ENCODE measurements at places on chromosomes 2 and 18.

DNA sequence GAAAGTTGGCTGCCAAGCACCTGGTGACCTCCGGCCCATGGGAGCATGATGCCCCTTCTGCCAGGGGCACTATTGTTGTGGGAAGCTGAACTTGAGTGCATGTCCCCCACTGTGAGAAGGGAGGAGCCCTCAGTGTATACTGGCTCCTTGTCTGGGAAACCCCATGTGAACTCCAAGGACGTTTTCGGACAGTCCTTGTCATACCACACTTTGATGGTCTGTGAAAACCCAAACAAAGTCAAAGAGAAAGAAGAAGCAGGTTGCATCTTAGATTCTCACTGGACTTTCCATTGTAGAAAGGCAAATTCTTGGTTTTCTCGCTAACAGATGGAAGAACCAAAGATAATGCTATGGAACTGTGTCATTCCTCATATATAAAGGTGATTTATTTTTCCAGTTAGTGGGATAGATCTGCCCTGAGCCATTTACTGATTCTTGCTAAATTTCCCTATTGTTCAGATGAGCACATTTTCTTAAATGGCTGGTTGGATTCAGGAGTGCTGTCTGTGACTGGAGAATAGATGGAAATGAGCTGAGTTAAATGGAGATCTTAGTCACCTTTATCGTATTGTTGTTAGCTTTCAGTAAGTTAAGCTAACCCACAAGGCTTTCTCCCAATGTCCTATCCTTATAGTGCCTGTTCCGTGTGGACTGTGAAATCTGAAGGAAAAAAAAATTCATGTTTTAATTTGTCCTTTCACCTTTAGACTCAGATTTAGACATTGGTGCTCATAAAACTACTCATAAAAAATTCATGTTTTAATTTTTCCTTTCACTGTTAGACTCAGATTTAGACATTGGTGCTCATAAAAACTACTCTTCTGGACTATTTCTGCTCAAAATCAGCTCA lies 166.6 kb downstream of the ACTR3 start:
- no peak for DNase-seq

DNA sequence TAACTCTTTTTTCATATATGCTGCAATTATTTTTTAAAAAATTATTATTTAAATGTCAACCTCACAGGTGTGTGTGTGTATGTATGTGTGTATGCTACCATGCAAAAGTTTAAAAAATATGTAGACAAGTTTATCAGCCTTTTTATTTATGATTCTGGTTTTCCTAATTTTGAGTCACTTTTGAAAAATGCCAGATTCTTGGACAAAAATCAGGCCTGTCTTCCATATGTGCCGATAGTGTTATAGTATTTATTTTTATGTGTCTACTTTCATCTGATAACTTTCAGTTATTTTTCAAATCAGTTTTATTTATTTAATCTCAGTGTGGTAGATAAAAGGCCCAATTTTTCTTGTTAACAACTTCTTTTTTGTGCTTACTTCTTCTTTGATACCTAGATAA lies 176.2 kb downstream of the RDH14 start:
- DNase-seq, result no peak

DNA sequence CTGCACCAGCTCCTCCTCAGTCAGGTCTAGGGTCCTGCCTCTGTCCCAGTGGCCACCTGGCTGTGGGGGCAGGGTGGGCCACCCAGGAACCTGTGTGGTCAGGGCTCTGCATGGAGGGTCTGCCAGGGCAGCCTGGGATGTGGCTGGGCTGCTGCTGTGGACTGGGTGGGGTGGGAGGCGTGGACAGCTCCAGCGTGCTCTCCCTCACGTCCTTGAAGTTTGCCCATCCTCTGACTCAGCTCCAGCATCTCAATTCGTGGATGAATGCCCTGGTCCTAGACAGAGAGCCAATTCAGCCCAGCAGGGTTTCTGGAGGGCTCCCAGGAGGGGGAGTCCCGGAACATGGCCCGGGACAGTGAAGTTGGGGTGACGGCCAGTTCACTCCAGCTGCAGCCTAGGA lies 64.3 kb upstream of the EPAS1 start:
- DNase-seq, result no peak

GRCh38 chr2:60936757-60937156 lies 55.4 kb downstream of the REL start:
- no peak for DNase-seq

DNA sequence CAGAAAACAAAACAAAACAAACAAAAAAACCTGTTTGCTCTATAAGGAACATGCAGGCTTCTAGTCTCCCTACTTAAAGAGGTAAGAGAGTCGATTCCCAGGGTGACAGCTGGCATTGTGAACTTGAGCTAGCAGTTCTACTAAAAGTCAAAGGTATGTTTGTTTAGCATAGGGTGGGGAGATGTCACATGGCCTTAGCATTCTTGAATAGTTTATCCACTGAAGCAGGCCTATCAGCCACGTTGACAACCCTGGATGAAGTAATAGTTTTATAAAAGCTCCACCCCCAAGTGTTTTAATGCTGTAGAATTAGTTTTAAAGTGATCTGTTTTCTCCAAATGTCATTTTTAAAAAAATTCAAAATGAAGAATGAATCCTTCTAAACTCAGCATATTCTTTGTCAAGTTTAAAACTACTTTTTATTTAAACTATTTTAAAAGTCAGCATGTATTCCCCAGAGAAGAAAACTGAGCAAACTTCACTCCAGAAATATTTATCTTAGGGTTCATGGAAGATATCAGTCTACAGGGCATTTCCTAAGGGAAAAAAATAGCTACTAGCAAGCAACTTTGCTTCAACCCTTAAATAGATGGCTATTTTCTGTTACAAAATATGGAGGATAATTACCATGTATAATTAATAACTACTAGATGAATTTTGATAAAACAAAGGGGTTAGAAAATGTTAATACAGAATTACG lies 1.7 kb downstream of the MYOM1 start:
- no peak for DNase-seq

GRCh38 chr2:239202343-239202742 lies 198.5 kb downstream of the HDAC4 start:
- no peak for DNase-seq

DNA sequence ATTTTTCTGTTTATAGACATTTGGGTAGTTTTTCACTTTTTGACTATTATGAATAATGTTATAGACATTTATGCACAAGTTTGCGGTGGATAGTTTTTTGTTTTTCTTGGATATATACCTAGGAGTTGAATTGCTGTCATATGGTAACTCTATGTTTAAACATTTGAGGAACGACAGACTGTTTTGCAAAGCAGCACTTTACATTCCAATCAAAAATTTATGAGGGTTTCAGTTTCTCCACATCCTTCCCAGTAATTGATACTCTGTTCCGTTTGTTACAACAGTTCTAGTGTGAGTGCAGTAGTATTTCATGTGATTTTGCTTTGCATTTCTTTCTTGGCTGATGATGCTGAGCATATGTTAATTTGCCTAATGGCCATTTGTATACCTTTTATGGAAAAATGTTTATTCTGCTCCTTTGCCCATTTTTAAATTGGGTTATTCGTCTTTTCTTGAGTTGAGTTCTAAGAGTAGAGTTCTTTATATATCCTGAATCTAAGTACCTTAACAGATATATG lies 617.3 kb upstream of the LRATD1 start:
- no peak for DNase-seq

GRCh38 chr2:9738535-9739496 lies 104.5 kb upstream of the TAF1B start:
- DNase-seq, result no peak

GRCh38 chr18:49976795-49977560 lies 163.6 kb upstream of the ACAA2 start:
- DNase-seq, result no peak

DNA sequence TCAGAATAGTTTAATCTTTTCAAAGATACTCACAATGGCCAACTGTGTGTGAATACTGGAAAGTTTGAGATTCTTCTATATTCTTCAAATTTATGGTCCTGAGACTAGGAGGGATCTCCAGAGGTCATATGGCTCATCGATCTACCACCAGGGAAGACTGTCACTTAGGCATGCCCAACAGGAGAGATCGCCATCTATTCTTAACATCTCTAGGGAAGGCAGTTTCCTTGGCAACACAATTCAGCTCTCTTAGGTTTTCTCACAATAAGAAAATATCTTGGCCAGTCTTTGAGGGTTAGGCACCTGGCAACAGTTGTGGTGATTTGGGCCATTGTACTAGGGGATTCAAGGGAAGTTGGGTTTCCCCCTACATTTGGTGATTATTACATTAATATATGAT lies 107.2 kb downstream of the GALNT3 start:
- DNase-seq, result no peak

DNA sequence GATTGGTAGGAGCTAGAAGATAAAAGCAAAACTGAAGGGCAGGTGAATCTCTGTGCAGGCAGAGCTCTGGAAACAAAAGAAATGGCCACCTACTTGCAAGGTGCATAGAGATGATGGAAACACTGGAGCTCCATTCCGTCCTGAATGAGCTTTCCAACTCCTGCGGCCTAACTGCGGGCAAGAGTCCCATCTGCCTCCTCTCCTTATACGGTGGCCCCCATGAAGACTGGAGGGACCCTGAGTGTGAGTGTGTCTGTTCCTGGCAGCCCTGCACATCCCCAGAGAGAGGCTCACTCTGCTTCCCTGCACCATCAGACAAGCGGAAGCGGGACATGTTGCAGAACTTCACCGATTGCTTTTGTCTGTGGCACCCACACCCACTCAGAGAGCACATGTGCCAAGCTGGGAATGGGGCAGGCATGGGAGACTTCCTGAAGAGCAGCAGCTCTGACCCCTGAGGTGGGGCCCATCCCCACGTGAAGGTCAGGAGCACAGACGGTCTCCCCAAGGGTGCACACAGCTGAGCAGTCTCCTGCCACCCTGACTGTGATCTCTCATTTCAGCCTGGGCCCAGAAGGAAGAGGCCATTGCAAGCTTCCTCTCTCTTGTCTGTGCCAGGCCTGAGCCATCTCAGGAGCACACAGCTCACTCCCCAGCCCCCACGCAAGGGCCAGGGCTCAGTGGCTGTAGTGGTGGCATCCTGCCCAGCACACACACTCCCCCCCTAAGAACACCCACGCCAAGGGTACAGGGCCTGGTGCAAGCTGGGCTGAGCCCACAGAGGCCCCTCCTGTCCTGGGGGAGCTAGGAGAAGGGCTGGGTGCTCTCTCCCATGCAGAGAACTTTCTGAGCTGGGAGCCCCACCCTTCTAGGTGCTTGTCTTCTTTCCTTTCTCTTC lies 75.3 kb downstream of the STPG4 start:
- DNase-seq, result no peak

DNA sequence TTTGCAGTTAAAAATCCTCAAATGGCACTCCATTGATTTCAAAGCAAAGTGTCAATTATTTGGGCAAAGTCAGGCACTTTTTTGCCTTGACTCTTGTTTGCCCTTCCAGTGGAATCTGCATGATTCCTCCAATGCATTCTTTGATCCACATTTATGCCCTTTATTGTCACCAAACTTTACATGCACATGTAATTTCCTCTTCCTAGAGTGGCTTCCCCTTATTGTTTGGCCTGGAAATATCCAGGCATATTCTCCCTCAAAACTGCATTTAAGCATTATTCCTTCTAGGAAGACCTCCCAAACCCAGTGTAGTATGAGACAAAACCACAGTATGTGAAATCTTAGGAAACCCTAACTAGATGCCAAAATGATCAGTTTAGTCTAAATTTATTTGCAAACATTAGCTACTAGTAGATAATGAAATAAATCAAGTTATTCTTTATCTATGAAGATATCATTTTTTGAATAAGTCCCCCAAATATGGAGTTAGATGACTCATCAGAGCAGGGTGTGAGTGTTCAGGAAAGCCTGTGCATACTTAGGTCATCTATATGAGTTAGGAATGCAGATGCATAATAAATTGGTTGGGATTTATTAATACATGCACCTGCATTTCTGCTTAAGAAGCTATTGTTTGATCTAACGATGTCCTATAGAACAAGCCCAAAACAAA lies 433.3 kb upstream of the TCF4 start:
- DNase-seq, result no peak

DNA sequence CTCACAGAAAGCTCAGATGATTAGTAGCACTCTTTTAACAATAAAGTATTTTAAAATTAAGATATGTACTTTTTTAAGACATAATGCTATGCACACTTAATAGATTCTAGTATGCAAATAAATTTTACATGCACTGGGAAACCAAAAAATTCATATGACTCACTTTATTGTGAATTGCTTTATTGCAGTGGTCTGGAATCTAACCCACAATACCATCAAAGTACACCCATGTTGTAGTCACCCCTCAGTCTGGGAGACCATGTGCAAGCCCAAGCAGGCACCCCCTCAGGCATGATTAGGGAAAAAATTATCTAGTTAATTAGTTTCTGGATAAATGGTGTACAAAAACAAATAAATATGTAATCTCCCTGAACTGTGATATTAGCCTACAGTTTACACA lies 649.0 kb upstream of the HS6ST1 start:
- DNase-seq, result no peak

DNA sequence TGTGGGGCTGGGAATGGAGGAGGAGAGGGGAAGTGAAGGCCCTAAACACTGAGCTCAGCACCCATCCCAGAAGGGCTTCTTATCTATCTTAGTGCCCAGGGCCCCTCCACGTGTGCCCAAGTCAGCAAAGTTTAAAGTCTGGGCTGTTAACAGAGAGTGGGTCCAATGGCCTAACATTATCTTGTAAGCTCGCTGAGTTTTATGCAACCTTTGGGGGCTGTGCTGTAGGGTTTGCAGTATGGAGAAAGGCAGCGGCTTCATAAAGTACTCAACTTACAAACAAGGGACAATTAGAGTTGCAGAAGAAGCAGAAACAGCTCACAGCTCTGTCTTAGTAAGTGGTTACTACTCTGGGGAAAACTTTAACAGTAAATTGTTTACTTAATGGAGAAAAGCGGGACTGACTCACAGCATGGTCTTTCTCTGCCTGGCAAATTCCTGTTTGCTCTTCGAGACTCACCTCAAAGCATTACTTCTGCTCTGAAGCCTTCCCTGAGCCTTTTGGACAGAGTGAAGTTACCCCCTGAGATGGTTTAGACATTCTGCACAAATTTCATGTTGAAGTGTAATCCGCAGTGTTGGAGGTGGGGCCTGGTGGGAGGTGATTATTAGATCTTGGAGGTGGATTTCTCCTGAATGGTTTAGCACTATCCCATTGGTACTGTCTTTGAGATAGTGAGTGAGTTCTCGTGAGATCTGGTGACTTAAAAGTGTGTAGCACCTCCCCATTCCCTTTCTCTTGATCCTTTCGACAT lies 9.0 kb downstream of the ENOSF1 start:
- DNase-seq, result no peak

DNA sequence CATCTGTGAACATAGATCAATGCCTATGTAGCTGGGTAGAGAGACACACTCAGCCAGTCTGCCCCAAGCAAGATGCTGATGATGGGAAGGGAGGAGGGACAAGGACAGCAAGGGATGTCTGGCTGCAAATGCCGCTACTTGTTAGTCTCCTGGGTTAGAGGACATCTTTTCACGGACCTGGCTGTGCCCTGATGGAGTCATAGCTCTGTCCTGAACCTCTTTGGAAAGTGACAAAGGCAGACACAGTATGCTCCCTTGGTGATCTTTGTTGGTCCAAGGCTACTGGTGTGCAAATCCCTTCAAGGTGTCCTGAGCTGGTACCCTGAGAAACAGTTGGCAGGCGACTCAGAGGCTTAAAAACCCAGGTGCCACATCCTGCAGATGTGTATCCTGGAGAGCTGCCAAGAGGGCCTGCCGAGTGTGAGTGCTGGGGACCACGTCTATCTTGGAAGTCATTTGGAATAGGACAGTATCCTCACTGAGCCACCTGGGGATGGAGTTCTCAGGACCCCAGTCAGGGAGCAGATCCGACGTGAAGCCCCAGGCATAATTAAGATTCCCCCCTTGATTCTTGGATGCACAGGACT lies 10.8 kb downstream of the FOSL2 start:
- no peak for DNase-seq
